Esophagus squamous epithelium (tissue), 5 donors: ENCODE measurements at places on chromosomes 12 and 14.

GRCh38 chr12:114655934-114656749, 27.8 kb downstream of the TBX3 start:
- no peak for DNase-seq

DNA sequence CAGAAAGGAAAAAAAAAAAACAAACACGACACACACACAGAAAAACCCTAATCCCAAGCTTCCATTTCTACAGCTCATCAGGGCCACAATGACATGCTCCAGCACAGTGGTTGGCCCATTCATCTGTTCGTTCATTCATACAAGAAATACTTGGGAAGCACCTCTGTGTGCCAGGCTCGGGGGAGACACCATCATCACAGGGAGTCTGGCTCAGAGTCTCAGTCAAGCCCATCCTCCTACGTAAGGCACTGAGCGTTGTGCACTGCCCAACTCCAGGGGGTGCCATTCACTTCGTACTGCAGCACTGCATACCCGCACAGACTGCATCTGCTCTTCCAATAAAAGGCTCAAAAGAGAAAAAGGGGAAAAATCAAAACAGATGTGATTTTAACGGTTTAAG, 15.3 kb downstream of the VPS37B start:
- DNase-seq, result no peak

DNA sequence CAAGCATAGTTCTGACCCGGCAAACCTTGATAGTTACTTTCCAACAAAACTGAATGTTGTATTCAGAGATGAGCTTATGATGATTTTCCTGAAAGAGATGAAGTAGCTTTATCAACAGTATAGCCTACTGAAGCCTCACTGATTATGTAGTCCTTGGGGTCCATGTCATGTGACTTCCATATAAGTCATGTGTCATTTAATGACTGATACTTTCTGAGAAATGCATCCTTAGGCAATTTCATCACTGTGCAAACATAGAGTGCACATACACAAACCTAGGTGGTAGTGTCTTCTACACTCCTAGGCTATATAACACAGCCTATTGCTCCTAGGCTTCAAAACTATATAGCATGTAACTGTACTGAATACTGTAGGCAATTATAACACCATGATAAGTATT, 28.5 kb upstream of the TUBA1C start:
- DNase-seq, result no peak

DNA sequence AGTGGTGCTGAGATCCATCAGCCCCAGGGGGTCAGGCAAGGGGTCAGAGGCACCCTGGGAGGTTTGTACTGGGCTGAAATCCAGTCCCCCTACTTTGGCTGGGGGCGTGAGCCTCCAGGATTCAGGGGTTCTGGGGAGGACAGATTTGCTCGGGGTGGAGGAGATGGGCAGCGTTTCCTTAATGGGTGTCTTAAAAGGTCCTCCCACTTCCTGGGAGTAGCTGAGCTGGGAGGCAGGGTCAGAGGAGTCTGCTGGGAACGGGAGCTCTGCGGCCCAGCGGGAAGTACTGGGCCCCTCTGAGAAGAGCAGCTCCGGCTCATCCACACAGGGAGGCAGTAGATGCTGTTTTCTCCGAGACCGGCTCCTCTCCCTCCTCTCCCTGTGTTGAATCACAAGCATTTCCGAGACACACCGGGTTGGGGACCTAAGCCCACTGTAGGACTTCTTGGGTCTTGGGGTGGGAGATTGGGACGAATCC, 2.1 kb upstream of the TEX52 start:
- no peak for DNase-seq

DNA sequence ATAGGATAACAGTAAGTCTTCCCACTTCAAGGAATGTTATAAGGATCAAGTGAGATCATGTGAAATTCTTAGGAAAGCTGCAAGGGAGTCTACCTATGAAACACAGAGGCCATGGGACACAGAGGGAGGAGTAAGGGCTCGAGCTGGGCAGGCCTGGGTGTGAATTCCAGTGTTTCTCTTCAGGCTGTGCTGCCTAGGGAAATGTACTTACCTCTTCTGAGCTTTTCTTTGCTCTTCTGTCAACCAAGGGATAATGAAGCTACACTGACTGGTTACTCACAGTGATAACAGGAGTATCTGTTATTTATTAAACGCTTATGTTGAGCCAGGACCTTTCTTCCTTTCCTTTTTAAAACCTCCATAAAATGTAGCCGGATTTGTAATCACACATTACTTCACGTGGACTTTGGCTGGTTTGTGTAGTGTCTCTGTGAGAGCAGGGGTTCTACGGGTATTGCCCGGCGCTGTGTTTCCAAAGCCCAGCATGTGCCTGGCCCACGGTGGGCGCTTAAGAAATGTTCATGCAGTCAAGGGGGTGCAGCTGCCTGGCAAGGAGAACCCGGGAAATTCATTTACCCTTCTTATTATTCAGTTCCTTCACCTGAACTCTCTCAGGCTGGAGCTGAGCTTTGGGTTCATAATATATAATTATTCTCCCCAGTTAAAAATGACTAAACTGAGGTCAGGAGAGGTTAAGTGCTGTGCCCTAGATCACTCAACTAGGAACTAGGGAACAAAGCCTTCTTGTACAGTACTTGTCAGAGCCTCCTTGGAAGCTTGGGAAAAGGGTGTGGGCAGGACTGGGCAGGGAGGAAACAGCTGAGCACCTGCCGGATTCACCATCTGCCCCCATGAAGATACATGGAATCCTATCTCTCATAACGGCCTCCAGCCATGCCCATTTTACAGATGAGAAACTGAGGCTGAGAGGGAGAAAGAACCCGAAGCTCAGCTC, 214.2 kb downstream of the CACNA1C start:
- DNase-seq, result no peak

- no peak for DNase-seq
Observed at GRCh38 chr12:39145175-39145999, 240.0 kb upstream of the CPNE8 start.

- no peak for DNase-seq
Observed at GRCh38 chr14:77141214-77142004, at the start of gene ZDHHC22. Gene ZDHHC22, minus strand, starts transcription at chr14:77141791. Its CDS starts 2,053 bp downstream, at chr14:77139738.

DNA sequence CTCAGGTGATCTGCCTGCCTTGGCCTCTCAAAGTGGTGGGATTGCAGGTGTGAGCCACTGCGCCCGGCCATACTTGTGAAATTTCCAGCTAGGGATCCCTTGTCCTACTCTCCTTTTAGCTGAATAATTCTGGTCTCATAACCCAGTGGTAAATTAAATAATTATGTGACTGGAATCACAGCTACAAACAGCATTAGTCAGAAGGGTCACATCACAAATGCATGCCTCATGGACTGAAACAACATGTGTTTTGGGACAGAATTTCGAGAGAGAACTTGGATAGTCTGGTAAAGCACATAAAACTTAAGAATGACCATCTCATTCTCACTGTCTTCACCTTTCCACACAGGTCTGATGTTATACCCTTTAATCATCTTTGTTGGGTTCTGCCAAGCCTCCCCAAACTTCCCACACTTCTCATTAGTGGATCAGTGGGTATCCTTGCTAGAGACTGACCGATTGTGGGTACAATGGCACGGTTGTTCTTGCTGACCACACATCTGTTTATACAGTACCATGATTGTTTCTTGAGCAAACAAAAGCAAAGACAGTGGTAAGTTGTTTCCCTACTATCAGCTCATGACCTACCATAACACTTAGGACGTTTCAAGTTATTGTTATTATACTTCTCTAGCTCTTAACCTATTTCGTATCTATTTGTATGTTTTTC, 5.1 kb downstream of the GPRC5D start:
- no peak for DNase-seq

DNA sequence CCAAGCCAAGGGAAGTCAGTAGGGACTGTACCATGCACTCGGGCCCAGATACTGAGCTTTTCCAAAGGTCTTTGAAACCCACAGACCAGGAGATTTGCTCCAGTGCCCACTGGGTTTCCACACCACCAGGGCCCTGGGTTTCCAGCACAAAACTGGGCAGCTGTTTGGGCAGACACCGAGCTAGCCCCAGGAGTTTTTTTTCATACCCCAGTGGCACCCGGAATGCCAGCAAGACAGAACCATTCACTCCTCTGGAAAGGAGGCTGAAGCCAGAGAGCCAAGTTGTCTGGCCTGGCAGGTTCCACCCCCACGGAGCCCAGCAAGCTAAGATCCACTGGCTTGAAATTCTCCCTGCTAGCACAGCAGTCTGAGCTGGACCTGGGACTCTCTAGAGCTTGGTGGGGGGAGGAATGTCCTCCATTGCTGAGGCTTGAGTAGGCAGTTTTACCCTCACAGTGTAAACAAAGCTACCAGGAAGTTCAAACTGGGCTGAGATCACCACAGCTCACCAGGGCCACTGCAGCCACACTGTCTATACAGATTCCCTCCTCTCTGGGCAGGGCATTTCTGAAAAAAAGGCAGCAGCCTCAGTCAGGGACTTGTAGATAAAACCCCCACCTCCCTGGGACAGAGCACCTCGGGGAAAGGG, 793.7 kb downstream of the RPS29 start:
- no peak for DNase-seq

DNA sequence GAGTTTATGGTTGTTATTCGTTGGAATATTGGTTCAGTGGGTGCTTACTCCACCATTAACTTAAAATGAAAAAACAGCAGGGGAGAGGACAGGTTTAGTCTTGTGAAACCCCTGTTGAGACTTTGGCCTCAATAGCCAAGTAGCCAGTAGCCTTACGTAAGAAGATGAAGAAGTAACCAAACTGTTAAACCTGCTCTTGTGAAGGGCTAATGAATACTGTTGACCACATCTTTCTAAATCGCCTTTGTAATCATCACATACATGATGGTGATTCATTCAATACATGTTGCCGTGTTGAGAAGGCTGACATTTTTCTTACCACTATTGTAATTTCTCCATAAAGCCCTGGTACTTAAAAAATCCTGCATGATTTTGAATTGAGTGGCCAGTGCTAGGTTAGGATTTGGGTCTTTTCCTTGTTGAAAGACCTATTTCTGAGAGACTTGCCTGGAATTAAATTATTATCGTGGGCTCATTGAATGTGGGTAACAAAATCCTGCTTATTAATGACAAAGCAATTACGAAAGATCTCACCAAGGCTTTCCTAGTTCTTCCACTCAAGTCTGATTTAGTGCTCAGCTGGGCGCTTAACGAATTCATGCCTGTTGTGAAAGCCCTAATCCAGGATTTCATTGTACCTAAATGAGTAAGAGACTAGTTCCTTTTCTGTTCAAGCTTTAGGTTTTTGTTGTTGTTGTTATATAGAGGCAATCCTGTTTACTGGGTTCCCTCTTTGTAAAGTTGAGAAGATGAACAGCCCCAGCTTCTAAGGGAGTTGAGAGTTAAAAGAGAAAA, 333.1 kb downstream of the FUT8 start:
- no peak for DNase-seq

DNA sequence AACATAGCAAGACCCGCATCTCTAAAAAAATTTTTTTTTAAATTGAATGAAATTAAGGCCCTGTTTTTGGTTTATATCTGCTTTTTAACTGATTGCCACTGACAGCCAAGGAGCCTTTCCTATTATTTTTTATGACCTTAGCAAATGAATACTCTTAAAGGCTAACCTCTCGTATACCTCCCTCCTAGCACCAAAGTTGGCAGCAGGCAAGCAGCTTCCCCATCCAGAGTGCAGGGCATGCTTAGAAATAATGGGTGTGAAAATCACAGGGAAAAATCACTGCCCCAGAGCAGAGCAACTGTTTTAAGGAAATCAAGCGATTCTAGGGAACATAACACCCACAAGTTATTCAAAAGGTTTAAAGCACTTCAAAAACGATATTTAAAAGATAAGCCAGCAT, 20.7 kb downstream of the HAL start:
- no peak for DNase-seq

GRCh38 chr14:49959822-49960408, 67.0 kb downstream of the ARF6 start:
- DNase-seq, result no peak

DNA sequence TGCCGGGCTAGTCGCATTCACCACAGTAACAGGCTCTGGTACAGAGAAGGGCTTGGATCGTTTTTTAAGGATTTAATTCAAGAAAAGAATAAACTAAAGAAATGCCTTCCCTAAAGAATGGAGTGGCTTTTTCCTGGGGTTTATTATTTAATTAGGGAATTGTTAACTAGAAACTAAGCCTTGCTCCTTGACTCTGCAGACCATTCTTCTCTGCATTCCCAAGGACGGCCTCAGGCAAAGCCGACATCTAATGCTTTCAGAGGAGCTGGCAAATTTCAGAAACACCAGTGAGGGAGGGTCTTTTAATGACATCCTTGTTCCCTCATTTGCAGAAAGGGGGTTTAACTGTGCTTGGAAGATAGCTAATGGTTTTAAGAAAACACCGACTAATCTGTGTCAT, 174.0 kb downstream of the EGLN3 start:
- DNase-seq, result no peak

DNA sequence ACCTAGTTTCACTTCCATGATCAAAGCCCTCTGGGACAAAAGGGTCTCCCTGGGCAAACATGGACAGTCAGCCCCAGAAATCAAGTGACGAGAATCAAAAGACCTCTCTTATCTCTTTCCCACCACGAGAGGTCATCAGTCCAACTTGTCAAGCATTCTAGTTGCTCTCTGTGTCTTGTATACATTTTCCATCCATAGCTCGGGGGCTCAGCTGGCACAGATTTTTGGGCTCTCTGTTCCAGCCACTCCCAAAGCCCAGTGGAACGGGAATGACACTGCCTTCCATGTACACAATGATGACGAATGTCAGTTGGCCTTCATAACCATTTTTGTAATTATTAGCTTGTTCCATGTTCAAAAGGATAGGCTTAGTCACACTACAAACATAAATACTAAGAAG, 29.7 kb downstream of the NOS1 start:
- DNase-seq, result no peak

DNA sequence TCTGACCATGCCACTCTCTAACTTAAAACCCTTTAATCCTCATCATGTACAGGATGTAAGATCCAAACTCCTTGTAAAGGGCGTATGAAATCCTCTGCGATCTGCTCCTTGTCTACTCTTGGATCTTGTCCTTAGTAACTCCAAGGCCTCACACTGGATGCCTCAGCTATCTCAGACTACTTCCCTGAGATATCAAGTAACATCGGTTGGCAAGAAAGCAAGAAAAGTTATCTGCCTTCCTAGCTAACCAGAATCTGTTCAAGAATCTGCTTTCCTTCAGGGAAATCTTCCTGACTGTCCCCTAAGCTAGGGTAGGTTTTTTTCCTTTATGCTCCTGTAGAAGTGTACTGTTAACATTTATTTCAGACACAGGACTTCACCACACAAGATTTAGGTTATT, 82.6 kb downstream of the TAOK3 start:
- DNase-seq, result no peak

DNA sequence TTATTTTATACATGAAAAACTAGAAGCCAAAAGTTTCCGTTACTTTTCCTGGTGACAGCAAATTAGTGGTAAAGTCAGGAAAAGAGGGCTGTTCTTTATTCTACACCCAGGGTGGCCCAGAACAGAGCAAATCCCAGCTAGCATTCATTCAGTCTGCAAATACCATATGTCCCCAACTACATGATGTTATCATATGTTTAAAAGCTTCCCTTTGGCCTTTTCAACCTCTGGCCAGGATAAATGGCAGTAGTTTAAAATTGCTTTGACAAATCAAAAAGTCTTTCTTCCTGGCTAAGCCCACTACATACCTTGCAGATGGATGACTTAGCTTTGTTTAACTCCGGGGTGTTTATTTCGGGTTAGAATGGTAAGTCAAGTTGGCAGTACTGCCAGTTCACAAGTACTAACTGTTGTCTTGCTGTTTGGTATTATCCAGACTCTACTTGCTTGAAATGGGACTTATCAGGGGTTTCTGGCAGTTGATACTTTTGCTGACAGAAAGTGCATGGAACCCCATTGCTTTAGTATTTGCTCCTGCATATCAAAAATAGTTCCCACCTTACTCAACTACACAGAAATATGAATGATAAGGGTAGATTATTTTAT, 69.7 kb downstream of the PKP2 start:
- no peak for DNase-seq
